ENCODE measurements at places on chromosomes 12 and 14.

DNA sequence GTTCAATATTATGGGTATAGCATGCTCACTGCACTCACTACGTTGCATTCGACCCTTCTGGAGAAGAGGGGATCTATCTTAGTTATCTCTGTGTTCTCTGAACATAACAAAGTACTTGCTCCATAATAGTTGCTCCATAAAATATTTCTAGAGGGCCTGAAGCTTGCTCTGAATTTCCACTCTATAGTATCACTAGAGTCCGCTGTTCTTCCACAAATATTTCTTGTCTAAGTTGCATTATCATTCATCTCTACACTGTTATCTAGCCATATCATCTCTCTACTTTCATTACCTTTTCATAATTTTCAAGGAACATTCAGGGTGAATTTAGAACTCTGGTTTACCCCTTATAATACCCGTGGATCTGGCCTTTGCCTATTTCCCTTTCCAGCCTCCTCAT lies 246.1 kb upstream of the PDE3A start:
- no peak for DNase-seq

DNA sequence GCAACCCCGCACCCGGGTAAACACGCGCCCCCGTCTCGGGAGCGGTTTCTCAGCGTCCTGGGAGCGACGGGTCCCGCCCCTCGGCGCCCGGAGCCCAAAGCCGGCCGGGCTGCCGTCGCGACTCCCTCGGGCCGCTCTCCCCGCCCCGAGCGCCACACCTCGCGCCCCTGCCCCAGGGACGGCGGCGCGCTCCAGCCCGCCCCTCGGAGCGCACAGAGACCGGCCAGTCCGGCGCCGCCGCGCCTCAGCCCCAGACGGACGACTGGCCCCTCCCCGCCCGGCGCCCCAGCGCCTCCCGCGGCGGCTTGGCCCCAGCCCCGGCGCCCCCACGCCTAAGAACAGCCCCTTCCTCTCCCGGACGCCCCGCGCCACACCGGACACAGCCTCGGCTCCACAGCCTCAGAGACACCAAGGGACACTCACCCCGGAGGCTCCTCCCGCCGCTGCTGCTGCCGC lies 411 bp downstream of the BTBD7 start:
- peak; percentile 30 for DNase-seq

- DNase-seq, result no peak
Measured at GRCh38 chr14:69909826-69910550, 30.8 kb downstream of the SMOC1 start.

- DNase-seq, result no peak
Measured at GRCh38 chr14:86414146-86414545, 884.2 kb downstream of the FLRT2 start.

GRCh38 chr12:123076604-123077297 lies 74.1 kb downstream of the PITPNM2 start:
- DNase-seq, result peak; percentile 81

GRCh38 chr12:92170050-92170449 lies 24.4 kb upstream of the BTG1 start:
- DNase-seq, result no peak

GRCh38 chr12:113735131-113735530 lies 231.0 kb downstream of the RBM19 start:
- DNase-seq, result no peak

DNA sequence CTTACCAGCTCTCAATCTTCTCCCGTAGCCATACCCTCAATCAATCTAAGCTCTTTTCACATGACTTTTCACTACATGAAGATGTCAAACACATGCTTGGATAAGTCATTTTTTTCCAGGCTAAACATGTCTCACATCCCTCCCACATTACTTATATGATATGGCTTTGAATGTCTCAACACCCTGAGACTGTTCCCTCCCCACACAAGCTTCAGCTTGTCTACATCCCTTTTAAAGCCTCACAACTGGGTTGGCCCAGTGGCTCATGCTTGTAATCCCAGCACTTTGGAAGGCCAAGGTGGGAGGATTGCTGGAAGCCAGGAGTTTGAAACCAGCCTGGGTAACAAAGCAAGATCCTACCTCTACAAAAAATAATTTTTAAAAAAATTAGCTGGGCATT lies 18.5 kb downstream of the ANAPC5 start:
- DNase-seq, result no peak

DNA sequence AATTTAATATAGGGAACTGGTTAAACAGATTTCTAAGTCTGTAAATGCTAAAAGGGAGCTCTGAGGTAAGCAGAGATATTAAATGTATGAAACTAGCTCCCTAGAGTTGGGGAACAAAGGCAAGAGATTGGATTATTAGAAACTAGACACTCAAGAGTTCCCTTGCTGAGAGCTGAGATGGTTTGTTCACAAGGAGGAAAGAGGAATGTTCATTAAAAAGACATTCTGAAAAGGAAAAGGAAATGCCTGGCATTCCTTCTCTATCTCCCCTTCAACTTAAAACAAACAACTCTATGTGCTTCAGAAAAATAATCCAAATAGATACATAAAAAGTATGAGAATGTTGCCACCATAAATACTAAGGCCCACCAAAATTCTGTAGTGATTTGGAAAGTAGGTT lies 73.7 kb downstream of the GALNT4 start:
- DNase-seq, result no peak

DNA sequence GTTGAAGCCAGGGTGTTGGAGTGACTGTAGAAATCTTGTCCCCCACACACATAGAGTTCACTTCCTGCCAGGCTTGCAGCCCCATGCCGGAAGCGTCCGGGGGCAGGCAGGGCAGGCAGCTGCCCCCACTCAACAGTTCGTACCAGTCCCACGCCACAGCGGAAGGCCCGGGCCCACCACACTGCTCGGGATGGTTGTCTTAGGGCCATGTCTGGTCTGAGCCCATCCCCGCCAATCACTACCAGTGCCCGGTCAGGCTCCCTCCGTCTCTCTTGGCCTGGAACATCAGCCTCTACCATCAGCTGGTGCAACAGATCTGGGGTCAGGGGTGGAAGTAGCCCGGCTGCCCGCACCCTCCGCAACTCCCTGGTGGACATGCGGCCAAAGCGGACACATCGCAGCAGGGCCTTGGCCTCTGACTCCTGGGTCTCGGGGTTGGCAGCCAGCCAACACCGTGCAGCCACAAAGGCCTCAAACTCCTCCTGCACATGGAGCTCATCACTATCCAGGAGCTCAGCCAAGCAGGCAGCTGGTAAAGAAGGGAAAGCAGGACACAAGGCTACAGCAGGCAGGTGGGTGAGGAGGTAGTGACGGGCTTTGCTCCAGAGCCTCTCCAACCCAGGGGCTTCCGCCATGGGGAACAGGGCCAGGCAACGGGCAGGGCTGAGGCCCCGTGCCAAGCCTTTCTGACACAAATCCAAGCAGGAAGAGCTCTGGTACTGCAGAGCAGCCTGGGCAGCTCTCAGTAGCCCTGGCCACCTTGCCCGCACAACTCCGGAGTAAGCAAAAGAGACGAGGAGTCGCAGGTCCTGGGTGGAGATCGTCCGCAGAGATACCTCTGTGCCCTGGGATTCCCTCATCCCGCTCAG lies 5.9 kb downstream of the KLHL33 start:
- no peak for DNase-seq

DNA sequence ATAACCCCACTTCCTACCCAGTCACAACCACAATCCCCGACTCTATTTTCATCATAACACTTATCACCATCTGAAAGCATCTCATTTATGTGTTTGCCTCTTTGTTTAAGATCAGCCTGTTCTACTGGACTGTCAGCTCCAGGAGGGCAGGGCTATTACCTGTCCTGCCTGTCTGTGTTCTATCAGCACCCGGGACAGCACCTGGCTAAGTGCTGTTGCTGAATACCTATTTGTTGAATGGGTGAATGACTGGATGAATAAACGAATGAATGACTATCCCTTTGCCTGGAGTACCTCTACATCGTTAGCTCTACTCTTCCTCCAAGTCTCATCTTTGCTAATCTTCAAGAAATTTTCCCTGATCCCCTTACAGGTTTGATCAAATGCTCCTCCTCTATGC lies 69.0 kb downstream of the WSCD2 start:
- DNase-seq, result no peak

GRCh38 chr12:77299910-77300669 lies 234.7 kb upstream of the E2F7 start:
- peak; percentile 4 for DNase-seq

DNA sequence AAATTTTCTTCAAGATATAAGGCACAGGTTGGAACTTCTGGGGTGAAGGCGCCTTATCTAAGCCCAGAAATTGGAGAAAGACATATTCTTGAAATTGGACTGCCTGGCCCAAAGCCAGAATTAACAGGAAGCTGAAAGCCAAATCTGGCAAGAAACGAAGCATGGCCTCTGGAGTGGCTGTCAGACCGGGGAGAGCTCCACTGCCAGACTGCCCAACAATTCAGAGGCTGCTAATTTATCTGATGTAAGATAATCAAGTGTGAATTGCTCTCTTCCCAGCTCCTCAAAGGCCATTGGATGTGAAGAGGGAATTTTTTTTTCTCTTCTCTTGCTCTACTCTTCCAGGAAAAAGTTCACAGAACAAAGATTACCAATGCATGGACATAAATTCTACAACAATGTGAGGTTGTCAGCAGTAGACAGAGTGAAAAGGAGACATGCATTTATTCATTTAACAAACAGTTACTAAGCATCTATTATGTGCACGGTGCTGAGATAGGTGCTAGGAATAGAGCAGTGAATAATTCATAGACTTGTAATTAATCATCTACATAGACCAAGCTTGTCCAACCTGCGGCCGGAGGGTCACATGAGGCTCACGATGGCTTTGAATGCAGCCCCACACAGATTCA lies at the start of gene GDF3:
Gene GDF3, minus strand, starts transcription at position 210 of the 632 bp plus-strand sequence. Its CDS starts 47 bp downstream, at position 163.
- DNase-seq, result no peak

DNA sequence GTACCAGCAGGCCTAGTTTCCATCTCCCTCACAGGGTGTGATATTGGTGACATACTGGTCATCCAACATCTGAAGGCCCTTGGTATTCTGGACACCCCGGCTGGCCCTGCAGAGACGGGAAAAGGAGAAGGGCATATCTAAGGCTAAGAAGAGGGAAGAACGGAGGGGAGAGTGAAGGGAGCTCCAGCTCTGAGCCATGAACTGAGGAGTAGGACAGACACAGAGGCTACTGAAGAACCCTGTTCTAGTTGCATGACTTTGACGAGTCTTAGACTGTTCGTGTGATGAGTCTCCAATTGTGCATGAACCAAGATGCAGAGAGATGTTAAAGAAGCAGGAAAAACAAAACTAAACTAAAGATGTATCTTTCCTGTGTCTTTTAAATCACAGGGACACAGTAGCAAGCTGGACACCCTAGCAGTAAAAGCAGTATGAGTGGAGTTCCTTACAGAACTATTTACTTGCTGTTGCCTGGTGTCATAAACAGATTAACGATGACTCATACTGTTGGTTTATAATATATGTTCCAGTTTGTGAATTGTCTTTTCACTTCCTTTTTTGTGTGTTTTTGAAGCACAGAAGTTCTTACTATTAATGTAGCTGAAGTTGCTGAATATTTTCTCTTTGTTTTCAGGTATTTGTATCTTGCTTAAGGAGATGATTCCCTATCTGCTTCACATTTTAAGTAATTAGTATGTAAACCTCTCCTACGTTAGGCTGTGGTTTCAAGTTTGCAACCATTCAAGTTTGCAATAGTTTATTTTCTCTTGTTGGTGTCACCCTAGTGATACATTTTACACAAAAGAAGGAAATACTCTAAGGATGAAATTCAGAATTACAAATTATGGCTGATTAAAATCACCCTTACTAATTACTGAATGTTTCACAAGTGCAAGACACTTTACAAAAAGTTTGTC lies 15.7 kb downstream of the FAR2 start:
- DNase-seq, result peak; percentile 48

- no peak for DNase-seq
Measured at GRCh38 chr12:69642531-69642930, 31.8 kb upstream of the LRRC10 start.

- no peak for DNase-seq
Measured at GRCh38 chr14:32621585-32621984, 292.5 kb downstream of the AKAP6 start.

DNA sequence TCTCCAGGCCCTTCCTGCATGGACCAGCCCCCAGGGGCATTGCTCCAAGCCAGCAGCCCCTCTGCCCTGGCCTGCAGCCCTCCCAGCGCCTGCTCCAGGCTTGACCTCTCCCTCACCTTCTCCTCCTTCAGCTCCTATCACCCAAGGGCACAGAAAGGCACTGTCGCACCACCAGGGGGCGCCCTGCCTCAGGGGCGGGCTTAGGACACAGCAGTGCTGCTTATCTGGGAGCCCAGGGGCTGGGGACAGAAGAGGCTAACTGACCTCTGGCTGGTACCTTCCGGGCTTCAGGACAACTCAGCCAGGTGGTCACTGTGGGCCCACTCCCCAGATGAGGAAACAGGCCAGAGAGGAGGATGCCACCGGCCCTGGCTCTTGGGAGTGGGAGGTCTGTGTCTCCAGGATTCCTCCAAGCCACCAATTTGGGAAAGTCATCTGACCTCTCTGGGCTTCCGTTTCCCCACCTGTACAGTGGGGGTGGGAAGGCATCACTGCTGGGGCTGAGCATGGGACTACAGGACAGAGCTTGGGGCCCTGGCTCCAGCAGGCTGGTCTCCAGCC lies 25.3 kb upstream of the GPR132 start:
- peak; percentile 91 for DNase-seq

DNA sequence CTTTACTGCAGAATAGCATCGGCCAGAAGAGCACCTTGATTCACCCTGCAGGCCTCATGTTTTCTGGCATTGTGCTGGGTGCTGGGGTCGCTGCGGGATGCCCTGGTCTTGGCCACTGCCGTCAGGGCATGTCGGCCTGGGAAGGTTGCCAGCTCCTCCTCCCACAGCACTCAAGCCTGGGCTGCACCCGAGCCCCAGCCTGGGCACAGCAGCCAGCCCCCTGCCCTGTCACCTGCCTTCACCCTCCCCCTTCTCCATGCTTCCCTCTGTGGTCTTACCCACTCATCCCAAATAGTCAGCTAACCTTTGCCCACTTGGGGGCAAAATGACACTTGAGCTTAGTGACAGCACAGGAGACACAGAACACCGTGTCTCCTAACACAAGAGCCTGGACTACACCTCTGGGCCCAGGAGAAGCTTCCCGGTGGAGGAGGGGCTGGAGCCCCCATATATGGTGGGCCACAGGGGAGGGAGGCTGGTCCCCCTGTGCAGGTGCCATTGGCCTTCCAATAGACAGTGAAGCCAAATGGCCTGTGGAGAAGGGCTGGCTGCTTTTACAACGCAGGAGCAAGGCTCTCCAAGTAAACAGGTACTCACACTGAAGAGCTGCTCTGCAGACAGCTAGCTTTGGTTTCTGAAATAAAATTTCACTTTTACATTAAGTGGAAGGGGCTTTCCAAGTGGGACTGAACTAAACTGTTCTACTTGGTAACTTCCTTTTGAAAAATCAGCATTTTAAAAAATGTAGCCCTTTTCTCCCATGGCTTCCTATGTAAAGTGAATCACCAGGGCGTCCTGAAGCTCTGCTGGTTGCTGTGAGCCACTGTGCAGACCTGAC lies 51.2 kb upstream of the AMN start:
- DNase-seq, result peak; percentile 15

DNA sequence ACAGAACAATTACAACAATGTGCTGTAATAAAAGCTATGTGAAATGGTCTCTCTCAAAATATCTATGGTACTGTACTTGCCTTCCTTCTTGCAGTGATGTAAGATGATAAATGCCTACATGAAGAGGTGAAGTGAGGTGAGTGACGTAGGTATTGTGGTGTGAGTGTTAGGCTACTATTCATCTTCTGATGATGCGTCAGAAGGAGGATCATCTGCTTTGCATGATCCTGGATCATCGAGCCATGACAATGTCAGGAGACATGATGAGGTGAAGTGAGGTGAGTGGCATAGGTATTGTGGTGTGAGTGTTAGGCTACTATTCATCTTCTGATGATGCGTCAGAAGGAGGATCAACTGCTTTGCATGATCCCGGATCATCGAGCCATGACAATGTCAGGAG lies 105.8 kb downstream of the KCNC2 start:
- DNase-seq, result no peak
